ENCODE measurements at places on chromosomes 11 and 22. TPM values are rescaled to one million over a fixed set of nuclear protein-coding genes. Genes with fewer than 3 reads are reported as not detected.

GRCh38 chr11:59152312-59152951, 9.8 kb downstream of the FAM111A start:
- DNase-seq = no peak

DNA sequence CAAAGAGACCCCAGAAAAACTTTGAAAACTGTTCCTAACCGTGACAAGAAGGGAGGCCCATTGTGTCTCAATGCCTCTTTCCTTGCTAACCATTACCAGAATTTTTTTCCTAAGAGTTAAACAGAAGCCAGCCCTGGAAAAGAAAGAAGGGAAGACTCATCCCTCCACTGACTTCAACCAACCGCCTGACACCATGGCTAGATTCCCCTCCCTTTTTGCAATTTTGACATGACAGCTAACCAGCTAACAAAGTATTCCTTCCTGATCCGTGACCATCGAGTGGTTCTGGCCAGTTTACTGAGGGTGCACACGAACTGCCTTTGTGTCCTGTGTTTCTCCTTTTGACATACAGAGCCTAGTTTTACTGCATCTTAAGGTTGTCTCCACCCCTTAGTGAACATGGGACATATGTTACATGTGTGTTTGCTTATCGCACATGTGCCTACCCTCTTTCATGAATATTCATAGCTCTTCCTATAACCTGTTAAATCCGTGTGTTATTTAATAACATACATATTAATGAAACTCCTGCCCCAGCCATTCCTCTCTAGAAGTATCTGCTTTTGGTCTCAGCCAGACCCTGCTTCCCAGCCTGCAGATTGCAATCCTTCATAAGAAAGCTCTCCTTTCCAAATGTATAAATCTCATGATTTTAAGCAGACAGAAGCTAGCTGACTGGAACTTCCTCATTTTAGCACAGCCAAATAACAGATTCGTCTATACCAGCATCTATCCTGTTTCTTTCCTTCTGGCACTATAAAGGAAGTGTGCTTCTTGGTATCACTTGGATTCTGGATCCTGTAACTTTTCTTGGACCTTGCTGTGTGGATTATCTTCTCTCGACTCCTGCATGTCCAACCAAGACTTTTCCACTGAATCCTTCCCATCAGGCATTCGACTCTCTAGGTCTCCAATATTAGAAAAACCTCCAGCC, 37.8 kb downstream of the RASSF10 start:
- no peak for DNase-seq

GRCh38 chr11:44702889-44703288, 23.9 kb upstream of the TSPAN18 start:
- DNase-seq = no peak

- no peak for DNase-seq
Observed at GRCh38 chr22:38144025-38144405, 33.5 kb upstream of the BAIAP2L2 start.

- no peak for DNase-seq
Observed at GRCh38 chr11:65661599-65662246, 993 bp downstream of the RELA start.

- peak; percentile 93 for DNase-seq
Observed at GRCh38 chr22:22959147-22959827, 71.7 kb downstream of the IGLL5 start.

DNA sequence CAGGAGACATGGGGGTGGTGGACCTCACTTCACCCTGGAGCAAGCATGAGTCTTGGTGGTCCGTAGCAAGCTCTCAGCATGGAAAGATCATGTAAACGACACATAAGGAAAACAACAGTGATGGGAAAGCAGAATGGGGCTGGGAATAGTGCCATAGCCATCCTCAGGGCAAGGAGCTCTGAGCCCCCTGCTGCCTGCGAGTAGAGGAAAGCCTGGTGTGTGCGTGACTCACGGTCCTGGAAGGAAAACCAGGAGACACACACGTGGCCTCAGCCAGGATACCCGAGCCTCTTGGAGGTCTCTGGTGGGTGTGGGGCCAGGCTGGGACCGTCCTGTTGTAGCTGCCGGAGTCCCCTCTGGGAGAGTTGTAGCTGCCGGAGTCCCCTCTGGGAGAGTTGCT, 12.4 kb downstream of the SHANK3 start:
- no peak for DNase-seq

- no peak for DNase-seq
Observed at GRCh38 chr11:102911758-102912481, 37.1 kb upstream of the MMP12 start.

DNA sequence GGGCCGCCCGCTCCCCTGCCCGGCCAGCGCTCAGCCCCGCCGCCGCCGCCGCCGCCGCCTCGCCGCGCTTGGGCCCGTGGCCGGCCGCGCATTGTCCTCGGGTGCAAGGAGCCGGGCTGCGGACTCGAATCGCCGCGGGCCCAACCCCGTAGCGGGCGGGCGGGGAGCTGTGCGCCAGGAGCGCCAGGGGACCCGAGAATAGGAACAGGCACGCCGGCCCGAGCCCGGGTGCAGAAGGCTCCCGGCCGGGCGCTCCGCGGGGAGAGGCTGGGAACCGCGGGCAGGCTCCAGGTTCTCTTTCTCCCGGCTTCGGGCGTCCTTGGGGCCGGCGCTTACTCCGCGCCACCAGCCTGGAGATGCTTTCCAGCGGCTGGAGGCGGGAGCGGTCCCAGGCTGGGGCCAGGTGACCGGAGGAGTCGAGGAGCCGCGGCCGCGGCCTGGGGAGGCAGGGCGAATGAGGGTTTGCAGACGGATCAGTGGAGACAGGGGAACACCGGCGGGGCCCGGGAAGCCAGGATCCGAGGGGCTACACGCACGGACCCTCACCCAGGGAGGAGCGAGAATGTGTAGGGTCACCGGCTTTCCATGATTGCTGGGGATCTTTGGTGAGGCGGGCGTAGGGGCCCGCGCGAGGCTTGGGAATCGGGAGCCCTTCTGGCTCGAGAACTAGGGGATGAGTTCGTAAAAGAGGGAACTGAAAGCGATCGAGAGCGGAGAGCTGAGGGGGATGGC, 726 bp downstream of the PKNOX2 start:
- DNase-seq = no peak

- DNase-seq = no peak
Observed at GRCh38 chr22:21564411-21564810, 3.1 kb upstream of the UBE2L3 start.

DNA sequence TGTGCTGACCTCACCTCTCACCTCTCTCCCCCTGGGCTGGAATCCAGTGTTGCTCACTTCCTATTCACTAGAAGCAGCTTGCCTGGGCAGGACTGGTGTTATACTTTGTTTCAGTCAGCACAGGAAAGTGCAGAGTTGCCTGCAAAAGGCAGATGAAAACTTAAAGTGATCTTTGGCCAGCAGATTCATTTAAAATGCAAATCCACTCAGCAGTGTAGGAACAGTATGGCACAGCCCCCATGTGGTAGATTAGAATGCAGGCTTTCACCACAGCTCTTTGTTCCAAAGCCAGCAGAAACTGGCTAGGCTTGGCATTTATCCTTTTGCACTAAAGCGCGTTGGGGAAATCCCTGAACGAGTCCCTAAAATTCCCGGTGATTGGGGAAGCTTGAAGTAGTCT, 301.2 kb downstream of the OR4C45 start:
- no peak for DNase-seq

DNA sequence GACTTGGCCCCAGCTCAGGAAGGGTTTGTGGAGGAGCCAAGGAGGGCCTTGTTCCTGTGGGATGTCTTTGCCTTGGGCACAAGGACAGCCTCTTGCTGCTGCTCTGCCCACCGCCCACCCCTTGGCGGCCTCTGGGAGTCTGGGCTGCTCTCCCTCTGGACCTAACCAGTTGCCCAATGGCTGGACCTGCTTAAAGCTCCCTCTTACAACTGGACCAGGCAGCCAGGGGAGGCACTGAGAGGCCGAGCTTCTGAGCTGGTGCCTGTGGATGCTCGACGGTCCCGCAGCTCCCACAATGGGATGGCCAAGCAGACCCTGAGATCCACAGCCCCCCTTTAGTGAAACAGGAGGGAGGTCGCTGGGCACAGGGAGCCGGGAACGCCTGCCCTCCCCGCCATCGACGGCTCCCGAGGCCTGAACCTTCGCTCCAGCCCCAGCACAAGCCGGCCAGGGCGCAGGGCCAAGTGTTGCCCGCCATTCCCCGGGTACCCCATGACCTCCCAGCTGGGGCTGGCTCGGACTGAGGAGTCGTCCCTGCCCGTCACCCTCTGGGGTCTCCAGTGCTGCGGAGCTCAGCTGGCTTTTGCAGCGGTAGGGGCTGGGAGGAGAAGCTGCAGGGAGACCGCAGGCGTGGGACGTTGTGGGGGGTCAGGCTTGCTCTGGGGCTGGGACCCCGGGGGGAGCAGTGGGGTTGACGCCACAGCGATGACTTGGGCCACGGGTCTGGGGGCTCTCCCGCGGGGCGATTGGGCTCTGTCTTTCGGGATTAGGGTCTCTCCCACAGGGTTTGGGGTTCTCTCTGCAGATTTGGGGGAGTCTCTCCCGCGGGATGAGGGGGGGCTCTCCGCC, 584 bp upstream of the GAL start:
- no peak for DNase-seq

Gene SPI1
- 99.6 TPM for total RNA-seq

Gene PHOX2A
- not detected for total RNA-seq

Gene CARD10
- 0.54 TPM for total RNA-seq

Gene VPREB1
- 3.5 TPM for total RNA-seq

Gene LRRC56
- total RNA-seq = 3.5 TPM

Gene CBLIF
- total RNA-seq = not detected
